Body of pancreas (tissue), 4 donors: ENCODE measurements at places on chromosomes 16 and 17. TPM values are rescaled to one million over a fixed set of nuclear protein-coding genes. Genes with fewer than 3 reads are reported as not detected.

STX1B gene
- 0.33 TPM for total RNA-seq

TBC1D3E gene
- total RNA-seq = not detected

CDR2L gene
- total RNA-seq = 11.9 TPM

SLC2A4 gene
- total RNA-seq = 10.5 TPM

ASPHD1 gene
- total RNA-seq = 4.7 TPM

TK1 gene
- 4.9 TPM for total RNA-seq

RAPGEFL1 gene
- 7.0 TPM for total RNA-seq

TACO1 gene
- total RNA-seq = 10.5 TPM

C16orf87 gene
- total RNA-seq = 11.5 TPM

CHST6 gene
- not detected for total RNA-seq

MEAK7 gene
- 11.2 TPM for total RNA-seq

ELOB gene
- 186 TPM for total RNA-seq
